Mammary epithelial cell (primary cell): ENCODE measurements at places on chromosomes 6 and 20. TPM values are rescaled to one million over a fixed set of nuclear protein-coding genes. Genes with fewer than 3 reads are reported as not detected.

DNA sequence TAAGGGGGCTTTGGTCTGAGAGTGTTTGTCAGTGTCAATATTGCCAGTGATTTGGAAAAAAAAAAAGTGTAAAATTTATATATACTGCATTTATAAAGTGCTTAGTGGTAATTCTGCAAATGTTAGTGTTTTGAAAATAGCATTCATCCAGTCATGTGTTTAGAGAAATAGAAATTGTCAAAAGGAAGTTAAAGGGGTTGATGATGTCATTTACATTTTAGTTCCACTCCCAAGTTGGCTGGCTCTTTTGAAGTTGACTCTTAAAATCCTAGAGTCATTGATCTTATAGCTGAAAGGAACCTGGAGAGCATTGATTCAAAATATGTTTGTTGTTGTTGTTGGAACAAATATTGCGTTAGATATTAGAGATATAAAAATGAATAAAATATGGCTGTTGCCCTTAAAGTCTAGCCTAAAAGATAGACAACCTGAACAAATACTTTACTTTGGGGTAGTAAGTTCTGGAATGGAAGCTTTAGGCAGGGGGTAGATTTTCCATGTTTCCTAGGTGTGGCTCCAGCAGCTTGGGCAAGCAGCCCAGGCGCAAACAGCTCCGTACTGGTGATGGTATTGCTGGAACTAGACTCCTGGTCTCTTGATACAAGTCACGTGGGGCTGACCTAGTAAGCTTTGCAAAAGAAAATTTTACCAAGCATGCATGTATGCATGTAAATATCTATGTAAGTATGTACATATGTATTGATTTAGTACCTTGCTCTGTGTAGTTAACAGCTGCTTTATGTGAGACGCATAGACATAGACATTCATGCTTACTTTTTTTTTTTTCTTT is 46.3 kb downstream of the HIVEP1 start:
- no peak for DNase-seq

DNA sequence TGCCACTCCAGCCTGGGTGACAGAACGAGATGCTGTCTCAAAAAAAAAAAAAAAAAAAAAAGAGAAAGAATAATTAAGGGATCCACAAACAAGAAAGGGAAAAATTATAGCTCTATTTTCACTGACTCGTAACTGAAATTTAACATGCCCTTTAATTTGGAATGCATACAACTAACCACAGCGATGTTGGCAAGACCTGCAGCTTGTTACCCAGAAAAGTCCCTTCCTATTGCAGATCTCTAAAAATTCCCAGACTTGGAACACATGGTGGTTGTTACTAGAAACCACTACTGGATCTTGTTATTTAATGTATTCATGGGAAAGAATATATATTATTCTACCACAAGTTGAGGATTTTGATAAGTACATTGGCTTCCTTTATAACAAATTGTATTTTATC is 27.8 kb upstream of the SMIM28 start:
- DNase-seq = peak; percentile 10

Gene PREX1
- 0.06 TPM for polyA plus RNA-seq

Gene DZANK1
- polyA plus RNA-seq = 2.0 TPM

GRCh38 chr20:47725248-47725973 is 59.9 kb downstream of the SULF2 start:
- DNase-seq = peak; percentile 76

GRCh38 chr20:46311719-46312074 is 3.4 kb upstream of the CDH22 start:
- DNase-seq = no peak
